ENCODE measurements at places on chromosomes 13 and 19.

DNA sequence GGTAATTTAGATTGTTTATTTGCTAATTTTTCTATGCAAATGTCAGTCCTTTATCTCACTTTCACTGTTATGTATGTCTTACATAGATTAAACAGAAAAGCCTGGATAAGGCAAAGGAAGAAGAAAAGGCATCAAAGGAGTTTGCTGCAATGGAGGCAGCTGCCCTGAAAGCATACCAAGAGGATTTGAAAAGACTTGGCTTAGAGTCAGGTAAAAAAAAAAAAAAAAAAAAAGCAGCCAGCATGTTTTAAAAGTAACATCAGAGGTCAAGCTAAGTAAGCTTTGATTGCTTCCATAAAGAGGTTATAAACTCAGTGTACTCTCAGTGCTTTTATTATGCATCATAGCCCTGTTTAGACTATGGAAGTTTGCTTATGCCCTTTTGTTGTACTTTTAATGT is 3.8 kb downstream of the WBP4 start:
- DNase-seq, result no peak

DNA sequence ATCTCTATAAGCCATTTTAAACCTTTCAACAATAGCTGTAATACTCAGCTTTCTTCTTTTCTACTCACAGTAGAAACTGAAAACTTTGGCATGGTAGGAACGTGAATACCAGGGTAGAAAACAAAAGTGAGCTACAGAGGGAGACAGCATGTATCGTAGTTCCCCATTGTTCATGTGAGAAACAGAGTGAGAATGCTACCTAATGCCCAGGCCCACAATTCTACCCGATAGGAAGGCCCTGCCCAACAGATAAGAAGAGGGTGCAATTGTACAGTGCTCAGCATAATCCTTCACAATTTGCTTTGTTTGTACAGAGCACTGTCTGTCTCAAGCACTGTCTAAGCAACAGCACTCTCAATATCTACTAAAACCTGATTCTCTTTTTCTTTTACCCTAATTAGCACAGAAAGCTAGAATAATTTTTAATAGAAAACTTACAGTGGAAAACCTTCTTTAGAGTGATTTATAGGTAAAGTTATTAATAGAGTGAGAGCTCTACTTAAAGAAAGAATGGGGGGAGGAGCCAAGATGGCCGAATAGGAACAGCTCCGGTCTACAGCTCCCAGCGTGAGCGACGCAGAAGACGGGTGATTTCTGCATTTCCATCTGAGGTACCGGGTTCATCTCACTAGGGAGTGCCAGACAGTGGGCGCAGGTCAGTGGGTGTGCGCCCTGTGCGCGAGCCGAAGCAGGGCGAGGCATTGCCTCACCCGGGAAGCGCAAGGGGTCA is 322.3 kb downstream of the EFNB2 start:
- DNase-seq, result no peak

- DNase-seq, result no peak
These were observed 15.4 kb upstream of the PTOV1 start for GRCh38 chr19:49835562-49835961.

DNA sequence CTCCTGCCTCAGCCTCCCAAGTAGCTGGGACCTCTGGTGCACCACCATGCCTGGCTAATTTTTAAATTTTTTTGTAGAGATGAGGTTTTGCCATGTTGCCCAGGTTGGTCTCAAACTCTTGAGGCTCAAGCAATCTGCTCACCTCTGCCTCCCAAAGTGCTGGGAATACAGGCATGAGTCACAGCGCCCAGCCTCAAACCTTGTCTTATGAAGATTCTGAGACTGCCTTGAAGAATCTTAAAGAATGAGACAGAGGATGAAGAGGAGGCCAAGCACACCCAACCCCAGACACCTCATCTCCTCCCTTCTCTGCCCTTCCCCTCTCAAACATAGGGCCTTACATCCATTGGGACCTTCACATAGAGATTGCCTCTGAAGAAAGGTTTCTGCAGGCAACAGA is 179.7 kb downstream of the ABCC4 start:
- no peak for DNase-seq

- no peak for DNase-seq
These were observed 17.0 kb downstream of the RXFP2 start for GRCh38 chr13:31756346-31756745.

- DNase-seq, result no peak
These were observed 86.9 kb downstream of the FOXO1 start for GRCh38 chr13:40579535-40579934.

DNA sequence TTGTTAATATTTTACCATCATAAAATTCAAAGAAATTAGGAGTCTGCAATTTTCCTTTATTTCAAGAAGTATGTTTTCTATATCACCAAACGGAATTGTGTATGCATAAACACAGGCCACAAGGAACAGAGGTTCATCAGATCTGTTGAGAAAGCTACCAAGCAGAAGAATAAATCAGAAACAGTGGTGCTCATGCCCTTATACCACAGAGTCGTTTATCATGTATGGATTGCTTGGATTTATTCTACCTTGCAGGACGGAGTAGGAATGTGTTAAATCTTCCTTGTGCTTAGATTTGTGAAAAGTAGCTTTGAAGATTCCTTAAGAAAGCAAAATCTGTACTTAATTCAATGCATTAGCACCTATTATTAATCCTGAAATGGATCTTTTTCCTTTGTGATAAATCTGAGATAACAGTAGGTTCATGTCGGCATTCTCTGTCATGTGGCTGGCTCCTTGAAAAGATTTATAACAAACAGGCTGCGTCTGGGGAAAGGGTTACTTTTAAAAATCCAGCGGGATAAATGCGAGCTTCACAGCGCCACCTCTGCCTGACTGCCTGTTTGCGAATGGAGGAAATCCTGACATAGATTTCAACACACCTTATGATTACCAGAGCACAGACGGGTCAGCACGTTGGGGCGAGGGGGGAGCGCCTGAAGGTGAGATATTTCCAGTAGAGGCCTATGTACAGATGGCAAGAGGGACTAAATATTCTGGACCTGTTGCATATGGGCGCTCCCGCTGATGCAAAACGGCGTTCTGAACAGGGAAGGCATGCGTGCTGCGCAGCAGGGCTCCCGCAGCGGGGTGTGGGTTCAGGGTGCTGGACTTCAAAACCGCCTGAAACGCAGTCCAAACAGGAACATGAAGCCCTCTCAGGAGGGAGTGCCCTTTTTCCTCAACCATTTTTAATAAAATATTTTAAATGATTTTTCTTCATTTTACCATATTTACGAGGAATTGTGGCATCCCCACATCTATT is 445.5 kb upstream of the SGCG start:
- no peak for DNase-seq

- no peak for DNase-seq
These were observed 5.6 kb downstream of the SNRPA start for GRCh38 chr19:40756502-40757110.

DNA sequence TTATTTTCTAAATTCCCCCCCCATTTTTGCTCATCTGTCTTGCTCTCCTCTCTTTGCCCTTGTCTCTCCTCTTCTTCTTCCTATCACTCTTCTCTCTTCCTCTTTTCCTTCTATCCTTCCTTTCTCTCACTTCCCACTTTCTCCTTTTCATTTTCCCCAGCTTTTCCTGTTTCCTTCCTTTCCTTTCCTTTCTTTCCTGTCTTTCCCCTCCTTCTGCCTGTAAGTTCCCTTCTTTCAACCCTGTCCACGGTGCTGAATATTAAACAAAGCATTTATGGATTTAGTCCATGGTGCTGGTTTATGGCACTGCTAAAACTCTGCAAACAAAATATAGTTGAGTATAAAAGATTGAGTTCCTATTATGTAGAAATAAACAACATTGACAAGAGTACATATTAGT is 27.6 kb downstream of the SCEL start:
- DNase-seq, result no peak

DNA sequence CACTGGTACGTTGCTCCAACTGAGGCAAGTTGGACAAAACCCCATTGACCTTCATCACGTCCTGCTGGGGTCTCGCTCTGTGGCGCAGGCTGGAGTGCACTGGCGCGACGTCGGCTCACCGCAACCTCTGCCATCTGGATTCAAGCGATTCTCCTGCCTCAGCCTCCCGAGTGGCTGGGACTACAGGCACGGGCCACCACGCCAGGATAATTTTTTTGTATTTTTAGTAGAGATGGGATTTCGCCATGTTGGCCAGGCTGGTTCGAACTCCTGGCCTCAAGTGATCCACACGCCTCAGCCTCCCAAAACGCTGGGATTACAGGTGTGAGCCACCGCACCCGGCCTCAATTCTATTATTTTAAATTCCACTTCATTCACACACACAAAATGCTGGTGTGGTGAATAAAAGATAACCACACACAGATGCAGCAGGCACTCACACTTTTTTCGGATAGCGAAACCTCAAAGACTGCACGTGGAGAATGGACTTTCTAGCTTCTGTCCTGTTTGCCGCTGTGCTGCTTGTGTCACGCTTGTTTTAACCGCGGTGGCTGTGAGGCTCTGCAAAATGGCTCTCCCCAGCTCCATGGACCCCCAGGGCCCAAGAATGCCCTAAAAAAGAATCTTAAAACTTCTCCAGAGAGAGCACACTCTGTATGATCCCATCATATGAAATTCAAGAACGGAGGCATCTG is 58.4 kb downstream of the COL4A1 start:
- DNase-seq, result no peak

- DNase-seq, result no peak
These were observed 176.9 kb downstream of the DNAJC15 start for GRCh38 chr13:43200307-43200706.

- DNase-seq, result no peak
These were observed 30.4 kb downstream of the NOTCH3 start for GRCh38 chr19:15170345-15170744.

- DNase-seq, result no peak
These were observed 204 bp upstream of the PDX1 start for GRCh38 chr13:27919659-27919933.
